ENCODE measurements at places on chromosomes 11 and 22.

GRCh38 chr11:1296287-1296686 is 13.1 kb downstream of the TOLLIP start:
- DNase-seq, result no peak

DNA sequence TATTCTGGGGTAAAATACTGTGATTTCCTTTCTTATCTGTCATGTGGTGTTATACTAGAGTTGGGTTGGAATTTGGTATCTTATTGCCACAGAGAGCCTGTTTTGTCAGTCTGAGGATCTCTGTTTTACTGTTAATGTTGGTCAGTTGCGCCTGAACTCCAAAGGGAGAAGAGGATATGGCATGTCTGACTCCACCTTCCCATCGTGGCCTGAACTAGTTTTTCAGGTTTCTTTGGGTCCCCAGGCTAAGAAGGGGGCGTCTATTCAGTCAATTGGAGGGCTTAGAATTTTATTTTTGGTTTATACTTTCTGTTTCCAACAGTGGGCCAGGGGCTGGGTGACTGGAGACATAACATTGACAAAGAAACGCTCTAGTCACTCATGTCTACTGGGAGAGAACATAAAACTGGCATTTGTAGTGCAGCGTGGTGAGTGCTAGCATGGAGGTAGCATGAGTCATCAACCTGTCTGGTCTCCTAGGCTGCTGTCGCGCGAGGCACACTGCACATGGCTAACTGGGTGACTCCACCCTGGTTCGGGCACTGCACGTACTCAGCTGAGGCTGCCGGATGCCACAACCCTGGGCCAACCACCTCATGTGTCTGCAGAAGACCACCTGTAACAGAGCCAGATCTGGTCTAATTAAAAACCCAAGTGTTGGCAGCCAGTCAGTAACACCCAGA is 120.1 kb upstream of the OR9Q1 start:
- DNase-seq, result peak; percentile 36

DNA sequence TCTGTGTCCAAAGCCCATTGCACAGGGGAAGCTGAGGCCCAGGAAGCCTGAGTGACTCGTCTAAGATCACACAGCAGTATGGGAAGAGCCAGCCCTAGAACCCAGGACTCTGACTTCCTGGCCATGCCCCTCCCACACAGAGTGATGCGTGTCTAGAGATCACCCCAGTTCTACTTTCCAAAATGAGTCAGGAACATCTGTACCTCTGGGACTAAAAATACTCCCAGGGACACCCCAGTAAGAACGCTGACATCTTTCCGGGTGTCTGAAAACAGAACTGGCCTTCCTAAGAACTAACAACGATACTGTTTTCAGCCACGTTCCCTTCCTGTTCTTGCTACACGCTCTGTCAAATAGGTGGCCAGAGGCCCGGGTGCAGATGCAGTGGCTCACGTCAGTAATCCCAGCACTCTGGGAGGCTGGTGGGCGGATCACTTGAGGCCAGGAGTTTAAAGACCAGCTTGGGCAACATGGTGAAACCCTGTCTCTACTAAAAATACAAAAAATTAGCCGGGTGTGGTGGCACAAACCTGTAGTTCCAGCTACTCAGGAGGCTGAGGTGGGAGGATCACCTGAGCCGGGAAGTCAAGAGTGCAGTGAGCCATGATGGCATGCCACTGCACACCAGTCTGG is 21.7 kb upstream of the PDGFB start:
- no peak for DNase-seq

DNA sequence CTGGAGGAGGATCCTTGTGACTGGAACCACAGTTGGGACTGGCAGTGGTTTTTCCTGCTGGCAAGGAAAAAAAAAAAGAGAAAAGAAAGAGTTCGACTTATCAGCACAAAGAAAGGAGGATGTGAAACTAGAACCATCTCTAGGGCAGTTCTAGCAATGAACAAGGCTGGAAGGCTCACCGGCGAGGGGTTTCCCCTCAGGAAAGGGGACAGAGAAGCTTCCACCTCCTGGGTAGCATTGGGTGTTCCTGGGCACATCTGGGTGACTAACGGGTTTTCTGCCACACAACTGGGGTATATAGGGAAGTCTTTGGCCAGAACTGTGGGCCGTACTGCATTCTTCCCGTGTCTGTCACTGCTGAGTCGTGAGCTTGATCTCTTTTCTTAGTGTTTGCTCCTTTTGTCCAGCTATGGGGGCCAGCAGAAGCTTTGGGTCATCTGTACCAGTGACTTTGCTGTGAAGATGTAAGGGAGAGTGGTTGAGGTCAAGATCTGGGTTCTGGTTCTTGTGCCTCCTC is 109.4 kb upstream of the OR4B1 start:
- DNase-seq, result peak; percentile 44

GRCh38 chr11:32162351-32162750 is 71.5 kb downstream of the RCN1 start:
- no peak for DNase-seq

GRCh38 chr11:57409321-57410100 is 17.4 kb downstream of the SLC43A3 start:
- no peak for DNase-seq

- DNase-seq, result no peak
Measured at GRCh38 chr11:898540-899190, 11.9 kb downstream of the CHID1 start.

- DNase-seq, result no peak
Measured at GRCh38 chr22:36900880-36901279, 12.5 kb upstream of the CSF2RB start.

GRCh38 chr11:34423300-34423699 is 15.4 kb upstream of the CAT start:
- DNase-seq, result no peak

DNA sequence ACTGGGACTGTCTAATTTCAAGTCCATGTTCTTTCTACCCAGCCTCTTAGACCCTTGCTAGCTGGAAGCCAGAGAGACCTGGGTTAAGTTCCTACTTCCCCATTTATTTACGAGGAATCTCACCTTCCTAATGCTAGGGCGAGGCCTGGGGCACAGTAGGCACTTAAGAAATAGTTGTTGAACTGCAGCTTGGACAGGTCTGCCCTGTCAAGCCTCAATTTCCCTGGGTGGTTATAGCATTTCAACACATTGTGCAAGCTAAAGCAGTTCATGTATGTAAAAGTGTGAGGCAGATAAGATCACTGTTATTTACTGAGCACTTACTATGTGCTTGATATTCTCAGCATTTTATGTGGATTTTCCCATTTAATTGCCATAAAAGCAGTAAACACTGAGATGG is 12.1 kb downstream of the NAV2 start:
- DNase-seq, result no peak

GRCh38 chr22:49481659-49482399 is 345.8 kb downstream of the BRD1 start:
- DNase-seq, result no peak

DNA sequence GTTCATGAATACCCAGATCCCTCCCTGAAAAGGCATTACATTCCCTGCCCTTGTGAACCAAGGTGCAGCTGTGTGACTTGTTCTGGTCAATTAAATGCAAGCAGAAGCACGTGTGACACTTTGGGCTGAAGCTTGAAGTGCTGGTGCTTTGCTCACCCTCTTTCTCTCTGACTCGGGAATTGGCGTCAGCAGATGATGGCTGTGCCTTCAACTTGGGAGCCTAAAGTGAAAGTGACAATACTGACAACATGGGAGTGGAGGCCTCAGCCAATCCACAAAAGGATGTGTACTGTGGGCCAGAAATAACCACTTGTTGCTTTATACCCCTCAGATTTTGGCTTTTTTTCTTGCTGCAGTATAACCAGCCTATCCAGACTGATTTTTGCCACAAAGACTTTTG is 148.3 kb upstream of the THY1 start:
- DNase-seq, result no peak

GRCh38 chr22:46090036-46090591 is 60.2 kb upstream of the PPARA start:
- DNase-seq, result no peak

- DNase-seq, result no peak
Measured at GRCh38 chr22:29231971-29232959, 26.6 kb downstream of the EMID1 start.

- peak; percentile 26 for DNase-seq
Measured at GRCh38 chr22:26553056-26553752, 36.7 kb downstream of the TPST2 start.

DNA sequence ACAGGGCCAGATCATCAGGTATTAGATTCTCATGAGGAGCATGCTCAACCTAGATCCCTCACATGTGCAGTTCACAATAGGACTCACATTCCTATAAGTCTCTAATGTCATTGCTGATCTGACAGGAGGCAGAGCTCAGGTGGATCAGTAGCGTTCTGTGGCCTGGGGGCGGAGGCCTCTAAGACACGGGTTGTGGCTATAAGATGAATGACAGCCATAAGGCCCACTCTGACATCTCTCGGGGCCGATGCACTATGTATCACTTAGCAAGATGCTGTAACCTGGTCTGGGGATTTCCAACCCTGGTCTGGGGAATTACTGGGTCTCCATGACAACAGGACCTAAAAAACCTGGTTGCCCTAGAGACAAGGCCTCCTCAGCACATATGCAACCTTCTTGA is 932.7 kb downstream of the TBC1D22A start:
- no peak for DNase-seq

- DNase-seq, result no peak
Measured at GRCh38 chr11:1959786-1960185, 12.7 kb downstream of the MRPL23 start.

GRCh38 chr11:95359756-95360155 is 128.8 kb upstream of the SESN3 start:
- no peak for DNase-seq

DNA sequence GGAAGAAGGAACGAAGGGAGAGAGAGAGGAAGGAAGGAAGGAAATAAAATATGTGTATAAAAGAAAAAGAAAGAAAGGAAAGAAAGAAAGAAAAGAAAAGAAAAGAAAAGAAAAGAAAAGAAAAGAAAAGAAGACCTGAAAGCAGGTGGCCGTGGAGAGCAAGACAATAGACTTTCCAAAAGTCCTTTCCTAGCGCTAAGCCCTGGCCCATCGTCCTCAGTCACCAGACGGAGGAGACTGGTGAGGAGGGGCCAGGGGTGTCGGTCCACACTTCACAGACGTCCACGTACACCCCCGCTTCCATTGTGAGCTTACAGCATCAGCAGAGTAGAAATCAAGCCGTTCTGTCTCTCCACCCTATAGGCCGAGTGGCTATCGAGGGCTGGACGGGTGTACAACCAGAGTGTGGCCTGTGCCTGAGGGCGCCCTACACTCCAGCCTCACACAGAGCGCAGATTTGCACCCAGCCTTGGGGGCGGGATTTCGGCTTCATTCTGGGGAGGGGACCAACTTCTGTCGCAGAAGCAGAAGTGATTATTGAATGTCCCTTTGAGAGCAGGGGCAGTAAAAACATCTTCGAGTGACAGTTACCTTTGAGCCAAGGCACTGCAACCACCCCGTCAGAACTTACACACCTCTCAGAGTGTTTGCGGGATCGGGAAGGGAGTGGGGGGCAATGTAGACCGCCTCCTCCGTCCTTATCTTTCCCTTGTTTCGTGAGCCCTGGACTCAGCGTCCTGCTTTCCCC is 2.0 kb upstream of the BSX start:
- no peak for DNase-seq

GRCh38 chr22:17777005-17777716 is 2.9 kb upstream of the BID start:
- DNase-seq, result no peak

DNA sequence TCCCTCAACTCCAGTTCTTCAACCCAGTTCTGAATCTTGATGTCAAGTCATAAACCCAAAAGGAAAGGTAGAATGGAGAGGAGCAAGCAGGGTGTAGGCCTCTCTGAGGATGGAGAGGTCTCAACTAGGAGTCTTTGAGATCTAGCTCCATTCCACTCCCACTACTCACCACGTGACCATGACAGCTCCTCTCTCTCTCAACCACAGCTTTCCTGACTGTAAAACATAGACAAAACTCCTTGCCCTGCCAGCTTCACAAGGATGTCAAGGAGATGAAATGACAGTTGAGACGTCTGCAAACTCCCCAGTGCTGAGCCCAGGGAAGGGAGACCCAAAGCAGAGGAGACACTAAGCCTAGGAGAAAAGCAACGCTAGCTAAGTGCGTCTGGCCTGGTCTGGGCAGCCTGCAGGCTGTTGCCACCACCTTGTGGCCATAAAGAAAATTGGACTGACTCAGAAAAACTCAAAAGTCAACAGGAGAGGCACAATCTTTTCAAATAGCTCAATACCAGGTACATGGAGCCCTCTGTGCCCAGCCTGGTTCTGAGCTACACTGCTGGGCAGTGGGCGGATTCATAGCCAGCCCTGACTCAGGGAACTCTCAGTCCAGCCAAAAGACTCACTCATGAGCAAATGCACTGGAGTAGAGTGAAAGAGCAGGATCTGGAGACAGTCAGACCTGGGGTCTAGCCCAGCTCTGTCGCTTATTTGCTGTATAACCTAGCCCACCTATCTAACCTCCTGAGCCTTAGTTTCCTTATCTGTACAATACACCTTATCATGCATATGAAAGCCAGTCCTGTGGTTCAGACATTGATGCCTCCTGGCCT is 3.4 kb downstream of the CLPB start:
- DNase-seq, result peak; percentile 13

DNA sequence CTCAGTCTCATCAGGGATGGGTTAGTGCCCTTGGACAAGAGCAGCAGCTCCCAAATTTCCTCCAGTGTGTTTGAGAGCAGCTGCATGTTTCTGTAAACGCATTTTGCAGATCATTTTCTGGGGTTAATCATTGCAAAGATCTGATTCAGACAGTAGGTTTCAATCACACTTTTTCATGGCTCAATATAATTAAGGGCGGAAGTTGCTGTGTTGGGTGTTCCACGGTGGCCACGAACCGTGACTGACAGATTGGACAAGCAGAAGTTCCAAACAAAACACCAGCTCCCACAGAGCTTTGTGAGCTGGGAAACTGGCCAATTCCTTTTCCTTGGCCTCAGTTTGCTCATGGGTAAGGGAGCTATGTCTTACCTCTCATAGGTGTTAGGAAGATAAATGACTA is 8.4 kb upstream of the RASSF10 start:
- DNase-seq, result no peak

DNA sequence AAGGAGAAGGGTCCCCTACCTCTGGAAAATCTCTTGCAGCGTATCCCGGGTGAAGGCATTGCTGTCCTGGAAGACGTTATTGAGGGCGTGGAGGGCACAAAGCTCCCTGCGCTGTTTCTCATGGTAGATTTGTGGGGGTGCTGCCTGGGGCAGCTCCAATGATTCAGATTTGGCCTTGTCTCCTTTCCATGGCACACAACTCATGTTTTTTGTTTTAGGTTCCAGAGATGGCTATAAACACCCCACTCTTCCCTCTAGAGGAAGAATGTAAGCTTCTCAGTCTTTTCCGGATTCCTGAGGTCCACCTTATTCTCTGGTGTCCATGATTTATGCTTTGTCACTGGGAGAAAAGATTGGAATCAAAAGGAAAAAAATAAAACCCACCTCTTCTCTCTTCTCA is 959 bp downstream of the JOSD1 start:
- no peak for DNase-seq

- no peak for DNase-seq
Measured at GRCh38 chr22:30855266-30855665, 113.3 kb downstream of the MORC2 start.

- no peak for DNase-seq
Measured at GRCh38 chr11:4559527-4560440, 14.8 kb downstream of the OR52M1 start.

DNA sequence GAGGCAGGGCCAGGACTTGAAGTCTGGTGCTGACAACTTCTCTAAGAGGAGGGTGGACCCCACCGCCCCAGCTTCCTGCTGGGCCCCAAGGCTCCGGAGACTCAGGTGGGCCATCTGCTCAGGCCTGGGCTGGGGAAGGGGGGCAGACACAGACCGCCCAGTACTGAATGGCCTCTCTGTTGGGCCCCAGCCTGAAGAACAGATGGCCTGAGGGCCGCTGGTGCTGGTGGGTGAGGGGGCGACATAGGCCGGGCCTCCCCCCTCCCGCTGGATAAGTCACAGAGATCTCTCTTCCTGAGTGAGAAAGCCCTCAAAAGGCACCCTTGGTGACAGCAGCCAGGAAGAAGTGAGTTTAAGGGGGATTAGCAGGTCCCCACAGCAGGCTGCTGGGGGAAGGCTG is 12.5 kb upstream of the TP53I11 start:
- no peak for DNase-seq

Measured in NCI-H226 (cell line).